ENCODE measurements at places on chromosomes 3 and 15.

- no peak for DNase-seq
These were observed 1038.6 kb downstream of the TUSC7 start for GRCh38 chr3:117748131-117748530.

- DNase-seq, result no peak
These were observed 466.0 kb downstream of the NLGN1 start for GRCh38 chr3:173863551-173863950.

DNA sequence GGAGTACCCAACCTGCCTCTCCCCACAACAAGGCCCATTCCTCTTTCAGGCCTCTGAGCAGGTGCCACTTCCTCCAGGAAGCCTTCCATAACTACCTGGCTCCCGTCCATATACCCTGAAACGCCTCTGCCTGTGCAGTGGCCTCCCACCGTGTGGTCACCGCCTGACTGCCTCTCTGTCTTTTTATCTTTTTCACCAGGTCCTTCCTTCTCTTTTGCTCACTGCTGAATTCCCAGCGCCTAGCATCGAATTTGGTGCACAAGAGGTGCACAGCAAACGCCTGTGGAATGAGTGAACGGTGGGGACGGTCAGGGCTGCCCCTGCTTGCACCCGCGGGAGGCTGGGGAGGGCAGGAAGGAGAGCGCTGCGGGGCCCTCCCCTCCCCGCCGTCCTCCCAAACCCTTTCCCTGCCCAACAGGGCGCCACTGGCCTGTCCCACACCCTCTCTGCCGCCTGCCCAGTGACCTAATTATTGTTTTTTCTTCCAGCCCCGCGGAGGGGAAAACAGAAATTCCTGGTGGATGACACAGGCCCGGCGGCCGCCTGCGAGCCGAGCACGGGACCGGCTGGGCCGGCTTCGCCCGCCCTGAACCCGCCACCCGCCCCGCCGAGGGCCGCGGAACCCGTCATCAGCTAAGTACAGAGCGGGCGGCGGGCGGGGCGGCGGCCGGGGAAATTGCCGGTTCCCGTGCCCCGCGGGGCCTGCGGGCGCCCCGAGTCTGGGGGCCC is 140.1 kb downstream of the SMAD6 start:
- DNase-seq, result peak; percentile 70

DNA sequence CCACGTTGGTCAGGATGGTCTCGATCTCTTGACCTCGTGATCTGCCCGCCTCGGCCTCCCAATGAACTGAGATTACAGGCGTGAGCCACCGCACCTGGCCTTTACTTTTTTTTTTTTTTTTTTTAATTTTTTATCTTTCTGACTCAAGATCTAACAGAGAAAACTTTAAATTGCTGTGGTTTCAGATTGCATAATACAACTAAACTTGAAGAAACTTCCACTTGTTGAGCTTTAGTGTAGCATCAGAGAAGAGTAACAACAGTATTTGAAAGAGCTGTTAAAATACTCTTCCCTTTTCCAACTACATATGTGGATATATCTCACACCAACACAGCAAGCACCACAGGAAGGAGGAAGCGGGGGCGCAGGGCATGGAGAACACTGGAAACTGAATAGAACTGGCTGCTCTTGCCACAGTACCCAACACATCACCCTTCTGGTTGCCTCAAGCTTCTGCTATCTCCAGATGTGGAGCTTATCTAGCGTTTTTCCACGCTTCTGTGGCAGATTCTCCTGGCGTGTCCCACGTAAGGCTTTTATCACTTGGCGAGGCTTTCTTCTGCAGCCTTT is 45.4 kb downstream of the MAP6D1 start:
- no peak for DNase-seq
